ENCODE measurements at places on chromosomes 5 and 9. TPM values are rescaled to one million over a fixed set of nuclear protein-coding genes. Genes with fewer than 3 reads are reported as not detected.

The CSNK1G3 gene
- total RNA-seq, result 33.4 TPM

GRCh38 chr5:164617290-164617689 lies 1111.9 kb downstream of the MAT2B start:
- no peak for DNase-seq

- no peak for DNase-seq
These were observed 103.0 kb downstream of the SPATA31D1 start for GRCh38 chr9:82091610-82092009.

The SCAI gene
- total RNA-seq, result 13.7 TPM

- no peak for DNase-seq
These were observed 223.5 kb downstream of the FANCC start for GRCh38 chr9:95094002-95094401.

GRCh38 chr9:75239176-75239575 lies 150.9 kb downstream of the OSTF1 start:
- no peak for DNase-seq

The CAVIN4 gene
- 0.29 TPM for total RNA-seq

GRCh38 chr5:54013556-54014194 lies 296.7 kb downstream of the ARL15 start:
- DNase-seq, result peak; percentile 63

- DNase-seq, result no peak
These were observed 14.6 kb upstream of the ARSI start for GRCh38 chr5:150317048-150318003.

The PDLIM4 gene
- not detected for total RNA-seq

The ZNF879 gene
- 3.8 TPM for total RNA-seq

The MYORG gene
- 3.7 TPM for total RNA-seq

DNA sequence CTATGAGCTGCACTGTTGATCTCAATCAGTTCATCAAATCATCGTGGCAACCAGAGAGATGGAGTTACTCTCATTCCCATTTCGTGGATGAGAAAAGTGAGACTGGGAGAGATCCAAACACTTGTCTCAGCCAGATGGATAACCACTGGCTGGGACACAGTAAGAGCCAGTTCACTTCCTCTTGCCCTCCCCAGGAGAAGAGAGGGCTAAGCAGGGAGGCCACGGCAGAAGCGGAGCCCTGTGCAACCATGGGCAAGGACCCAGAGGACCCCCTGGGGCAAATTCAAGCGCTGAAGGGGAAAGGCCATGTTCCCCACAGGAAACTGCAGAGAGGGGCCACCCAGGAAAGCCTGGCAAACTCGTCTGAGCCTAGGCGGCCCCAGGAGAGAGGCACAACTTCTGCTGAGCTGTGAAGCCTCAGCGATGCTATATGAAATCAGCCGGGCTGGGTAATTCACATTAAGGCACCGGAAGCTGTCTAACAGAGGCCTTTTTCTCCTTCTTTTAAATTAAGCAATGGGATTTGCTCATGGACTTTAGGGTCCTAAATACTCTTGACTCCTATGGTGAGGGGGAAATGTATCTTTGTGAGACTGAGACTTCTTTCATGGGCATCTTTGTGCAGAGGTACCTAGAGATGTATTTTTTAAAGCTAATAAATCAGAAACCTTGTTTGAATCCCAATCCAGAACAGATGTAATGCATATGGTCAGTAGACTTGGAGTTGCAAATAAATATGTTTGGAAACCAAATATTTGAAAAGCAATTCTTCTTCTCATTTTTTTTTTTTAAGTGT lies 137.1 kb upstream of the SMIM23 start:
- no peak for DNase-seq

GRCh38 chr9:21413151-21413550 lies 4.2 kb downstream of the IFNA8 start:
- no peak for DNase-seq

DNA sequence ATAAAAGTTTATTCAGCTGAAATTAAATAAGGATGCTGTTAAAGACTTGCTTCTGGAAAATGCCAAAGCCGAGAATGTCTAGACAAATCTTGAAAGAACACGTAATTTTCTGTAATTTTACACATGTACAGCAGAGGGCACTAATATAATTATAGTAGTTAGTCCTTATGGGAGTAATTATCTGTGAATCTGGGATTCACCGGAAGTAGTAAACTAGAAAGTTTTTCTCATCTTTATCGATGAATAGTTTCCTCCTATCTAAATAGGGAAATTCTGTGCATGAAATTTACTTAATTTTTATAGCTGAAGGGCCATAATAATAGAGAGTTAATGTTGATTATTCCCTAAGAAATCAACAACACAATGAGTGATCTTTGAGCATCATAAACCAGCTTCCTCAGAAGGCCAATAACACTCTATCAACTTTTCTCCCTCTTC lies 18.4 kb upstream of the CNTLN start:
- no peak for DNase-seq

The C9orf153 gene
- total RNA-seq, result not detected

The SEC61B gene
- total RNA-seq, result 154 TPM

The ANKRD18A gene
- 0.19 TPM for total RNA-seq

GRCh38 chr5:87069974-87070608 lies 197.6 kb upstream of the RASA1 start:
- DNase-seq, result peak; percentile 43

DNA sequence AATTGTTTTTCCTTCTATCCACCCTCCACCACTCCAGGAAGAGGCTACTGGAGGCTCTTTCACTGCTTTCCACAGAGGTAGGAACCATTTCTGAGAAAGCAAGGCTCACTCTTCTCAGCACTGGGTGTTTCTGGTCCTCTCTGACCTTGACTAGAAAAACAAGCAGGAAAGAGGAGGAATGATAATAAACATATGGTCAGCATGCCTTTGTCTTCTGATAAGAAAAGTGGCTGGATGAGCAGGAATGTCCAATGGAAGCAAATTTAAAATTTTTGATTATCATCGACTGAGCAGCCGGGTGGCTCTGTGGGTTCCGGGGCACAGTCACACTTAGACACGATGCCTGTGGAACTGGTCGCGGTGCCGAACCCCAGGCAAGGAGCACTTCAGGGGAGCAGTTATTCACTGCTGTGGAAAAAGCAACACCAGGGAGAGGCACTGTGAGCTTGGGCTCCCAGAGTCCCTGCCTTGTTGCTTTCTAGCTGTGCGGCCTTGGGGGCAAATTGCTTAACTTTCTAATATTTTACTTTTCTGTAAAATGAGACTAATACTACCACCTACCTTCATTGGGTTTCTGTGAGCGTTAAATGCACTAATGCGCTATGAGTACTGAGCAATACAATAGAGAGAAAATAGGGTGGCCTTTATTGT lies 157.0 kb upstream of the LHFPL2 start:
- DNase-seq, result no peak

- DNase-seq, result no peak
These were observed 50.3 kb downstream of the MAN2A1 start for GRCh38 chr5:109739741-109740728.

- peak; percentile 53 for DNase-seq
These were observed 1.4 kb downstream of the GLIS3 start for GRCh38 chr9:4298255-4299004.

GRCh38 chr5:131509801-131510200 lies 125.2 kb downstream of the RAPGEF6 start:
- DNase-seq, result no peak

GRCh38 chr9:22343218-22343611 lies 103.4 kb upstream of the DMRTA1 start:
- DNase-seq, result no peak

DNA sequence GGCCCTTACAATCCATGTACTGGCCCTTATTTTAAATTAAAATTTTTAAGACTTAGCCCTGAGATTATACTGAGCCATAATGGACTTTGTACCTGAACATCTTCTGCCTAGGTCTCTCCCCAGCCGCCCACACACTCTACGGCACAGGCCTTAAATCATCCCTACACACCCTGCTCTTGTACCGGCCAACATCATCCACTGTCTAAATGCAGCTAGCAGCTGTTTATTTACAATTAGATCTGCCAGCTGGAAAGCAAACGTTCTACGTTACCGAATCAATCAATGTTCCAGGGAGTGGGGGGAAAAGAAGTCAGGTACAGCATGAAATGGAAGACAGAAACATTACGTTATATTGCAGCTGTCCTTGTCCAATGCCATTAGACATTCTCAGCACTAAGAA lies 88.4 kb upstream of the GRAMD2B start:
- DNase-seq, result no peak

The CDC25C gene
- total RNA-seq, result 14.9 TPM
